ENCODE measurements at places on chromosomes 4 and X.
A peak's percentile ranks its signal among the peaks of the same experiment; 100 is the strongest.

DNA sequence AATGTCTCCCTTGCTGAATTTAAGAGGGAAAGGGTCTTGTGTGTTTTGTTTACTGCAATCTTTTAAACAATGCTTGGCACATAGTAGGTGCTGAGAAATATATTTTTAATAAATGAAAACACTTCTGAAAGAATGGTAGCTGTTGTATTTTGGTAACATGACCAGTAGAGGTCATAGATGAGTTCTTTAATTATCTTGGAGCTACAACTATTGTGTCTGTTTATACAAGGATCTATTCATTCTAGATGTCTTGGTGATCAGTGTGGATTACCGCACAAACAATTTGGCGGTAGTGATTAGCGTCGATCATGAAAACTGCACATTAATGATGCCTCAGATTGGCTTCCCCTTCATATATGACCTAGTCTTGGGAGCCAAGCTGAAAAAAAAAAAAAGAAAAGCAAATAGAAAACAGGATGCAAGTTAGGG is 21.4 kb upstream of the SCRG1 start:
- DNase-seq: no peak

DNA sequence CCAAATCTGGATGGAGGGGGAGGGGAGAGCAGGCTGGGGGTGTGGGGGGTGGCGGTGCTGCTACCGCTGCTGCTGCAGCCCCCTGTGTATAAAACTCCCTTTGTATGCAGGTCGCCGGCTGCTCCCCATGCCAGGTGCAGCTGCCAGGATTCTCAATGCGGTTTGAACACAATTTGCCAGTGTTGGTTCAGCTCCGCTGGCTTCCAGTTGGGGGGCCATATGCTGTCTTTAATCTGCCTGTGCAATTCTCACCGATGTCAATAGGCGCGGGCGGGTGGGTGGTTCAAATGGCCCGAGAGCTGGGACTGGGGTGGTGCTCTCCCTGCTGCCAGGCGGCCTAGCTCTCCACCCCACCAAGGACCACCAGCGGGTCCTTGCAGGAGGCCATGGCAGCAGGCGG is 257.6 kb downstream of the BCOR start:
- DNase-seq: no peak

DNA sequence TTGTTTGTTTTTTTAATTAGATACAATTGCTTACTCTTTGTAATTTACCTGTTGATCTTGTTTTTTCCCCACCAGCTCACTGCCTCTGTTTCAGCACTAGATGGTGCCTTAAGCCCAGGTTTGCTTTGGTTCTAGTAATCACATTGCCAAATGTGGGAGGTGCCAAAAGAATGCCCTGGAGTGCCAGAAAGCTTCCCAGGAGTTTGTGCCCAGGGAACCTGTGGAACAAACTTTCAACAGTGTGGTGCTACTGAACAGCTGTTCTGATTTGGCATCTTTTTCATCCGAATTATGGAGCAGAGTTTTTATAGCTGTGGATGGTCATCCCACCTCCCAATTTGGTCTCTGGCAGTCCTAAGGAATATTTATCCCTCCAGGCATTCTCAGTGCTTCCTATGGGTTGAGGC is 1000.7 kb downstream of the STIM2 start:
- DNase-seq: peak; percentile 81

GRCh38 chr4:40665842-40666241 is 36.2 kb upstream of the RBM47 start:
- DNase-seq: no peak

DNA sequence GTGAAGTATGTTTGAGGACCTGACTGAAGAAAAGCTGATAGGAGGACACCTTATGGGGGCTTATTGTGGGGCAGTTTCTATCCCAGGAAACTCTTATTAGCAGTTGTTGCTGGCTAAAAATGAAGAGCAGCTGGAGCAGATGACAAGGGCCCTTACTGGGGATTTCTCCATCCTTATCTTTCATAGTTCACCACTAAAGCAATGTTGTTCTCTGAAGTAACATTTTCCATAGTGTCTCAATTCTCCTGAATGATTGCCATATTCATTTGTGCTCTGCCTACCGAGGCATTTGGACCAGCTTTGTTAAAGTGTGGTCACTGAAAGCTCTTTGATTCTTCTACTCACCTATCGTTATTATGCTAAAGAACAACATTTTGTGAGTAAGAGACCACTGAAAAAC is 7.7 kb downstream of the ENOX2 start:
- DNase-seq: no peak

DNA sequence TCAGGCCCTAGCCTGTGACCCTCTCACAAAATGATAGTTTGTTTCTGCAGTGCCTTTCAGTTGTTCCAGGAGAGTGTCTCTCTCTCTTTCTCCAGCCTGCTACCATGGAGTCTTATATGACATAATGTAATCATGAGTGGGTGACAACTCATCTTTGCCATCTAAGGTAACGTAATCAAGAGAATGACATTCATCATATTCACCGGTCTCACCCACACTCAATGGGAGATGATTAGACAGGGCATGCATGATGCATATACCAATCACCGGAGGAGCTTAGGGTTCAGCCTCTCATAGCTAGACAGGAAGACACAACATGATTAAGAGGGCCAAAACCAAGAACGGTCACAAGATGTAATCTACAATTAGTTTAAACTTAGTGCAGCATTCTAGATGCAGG is 97.1 kb upstream of the FAM9B start:
- no peak for DNase-seq

DNA sequence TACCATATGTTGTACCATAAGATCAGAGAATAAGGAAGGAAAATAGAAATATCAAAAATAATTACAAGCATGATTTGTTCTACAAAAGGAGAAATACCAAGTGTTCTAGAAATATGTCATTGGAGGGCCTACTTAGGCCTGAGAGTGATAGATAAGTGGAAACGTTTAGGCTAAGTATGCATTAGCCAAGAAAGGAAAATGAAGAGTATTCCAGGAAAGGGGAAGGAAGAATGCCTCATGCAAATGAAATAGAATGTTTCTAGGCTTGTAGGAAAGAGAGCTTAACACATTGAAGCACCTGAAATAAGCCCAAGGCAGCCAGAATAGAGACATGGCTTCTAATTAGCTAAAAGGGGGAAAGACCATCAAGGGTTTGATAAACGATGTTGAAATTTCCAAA is 595.7 kb upstream of the ATOH1 start:
- no peak for DNase-seq

DNA sequence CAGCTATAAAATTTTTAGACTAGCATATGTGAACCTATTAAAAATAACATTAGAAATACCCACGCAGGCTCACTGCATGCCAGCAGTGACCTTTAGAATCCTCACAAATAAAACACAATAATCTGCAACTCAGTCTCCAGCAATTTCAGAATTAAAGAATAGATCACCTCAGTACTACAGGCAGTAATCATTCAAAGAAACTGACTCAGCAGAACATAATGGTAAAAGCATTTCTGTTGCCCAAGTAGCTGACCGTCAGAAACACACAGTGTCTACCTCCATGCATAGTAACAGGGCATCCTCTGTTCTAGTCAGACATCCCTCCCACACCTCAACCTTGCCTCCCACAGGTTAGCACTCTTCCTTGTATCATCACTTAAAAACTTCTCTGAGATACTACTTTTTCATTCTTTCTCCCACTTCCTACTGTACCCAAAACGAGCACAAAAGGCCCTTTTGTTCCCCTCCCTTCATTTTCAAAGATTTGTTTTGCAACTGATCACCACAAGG is 65.7 kb upstream of the BEND2 start:
- DNase-seq: no peak

- no peak for DNase-seq
These were observed 598.2 kb downstream of the TRIML1 start for GRCh38 chr4:188737251-188738002.

- no peak for DNase-seq
These were observed 164.1 kb upstream of the STS start for GRCh38 chrX:6983207-6983955.

DNA sequence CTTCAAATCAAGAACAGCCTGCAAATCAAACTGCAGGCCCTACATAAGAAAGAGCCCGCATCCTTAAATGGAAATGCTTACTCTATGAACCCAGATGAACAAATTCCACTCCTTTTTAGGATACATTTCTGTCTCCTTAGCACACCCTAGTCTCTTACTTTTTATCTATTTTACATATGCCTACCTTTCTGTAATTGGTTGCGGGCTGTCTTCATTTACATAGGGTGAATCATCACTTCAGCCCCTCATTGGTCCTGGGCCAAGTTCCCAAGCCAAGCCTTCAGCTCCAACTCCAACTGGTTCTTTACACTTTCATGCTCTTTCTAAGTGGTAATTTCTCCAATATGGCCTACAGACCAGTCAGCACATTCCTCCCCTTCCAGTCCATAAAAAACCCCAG is 219.3 kb downstream of the TRAM1L1 start:
- no peak for DNase-seq

GRCh38 chrX:53266914-53267313 is 14.5 kb downstream of the IQSEC2 start:
- no peak for DNase-seq

DNA sequence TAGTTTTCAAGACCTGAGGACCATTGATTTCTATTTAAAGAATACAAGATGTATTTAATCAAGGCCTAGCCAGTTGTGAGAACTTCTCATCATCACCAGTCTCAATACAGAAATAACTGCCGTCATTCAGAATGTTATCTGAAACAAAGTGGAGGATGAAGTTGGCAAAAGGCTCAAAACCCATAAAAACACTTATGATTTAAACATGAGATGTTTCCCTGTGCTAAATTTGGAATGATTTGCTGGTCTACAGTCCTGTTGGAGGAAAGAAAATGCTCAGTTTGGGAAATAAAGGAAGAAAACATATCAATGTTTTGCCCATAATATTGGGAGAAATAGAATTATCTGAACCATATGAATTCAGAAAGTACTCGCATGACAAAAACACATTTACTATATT is 192.2 kb downstream of the ADGRA3 start:
- DNase-seq: no peak

GRCh38 chrX:39002466-39002865 is 201.2 kb downstream of the MID1IP1 start:
- no peak for DNase-seq

GRCh38 chrX:20056704-20057103 is 60.0 kb downstream of the MAP7D2 start:
- DNase-seq: no peak

DNA sequence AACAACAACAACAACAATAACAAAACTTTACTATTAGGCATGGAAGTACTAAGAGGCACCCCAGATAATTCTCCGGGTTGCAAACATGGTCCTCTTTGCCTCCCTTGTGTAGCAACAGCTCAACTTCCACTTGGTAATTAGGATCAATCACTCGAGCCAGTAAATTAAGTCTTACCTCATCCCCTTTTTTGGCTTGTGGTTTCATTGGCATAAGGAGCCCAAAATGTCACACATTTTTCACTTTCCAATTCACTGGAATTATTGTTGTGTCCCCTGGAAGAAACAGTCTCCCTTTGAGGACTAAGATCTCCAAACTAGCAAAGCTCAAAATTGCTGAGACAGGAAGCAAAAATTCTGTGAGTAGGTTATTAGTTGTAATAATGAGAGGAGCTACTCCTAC is 49.2 kb upstream of the HSD17B10 start:
- no peak for DNase-seq

GRCh38 chr4:3853388-3854035 is 87.3 kb downstream of the ADRA2C start:
- peak; percentile 49 for DNase-seq

DNA sequence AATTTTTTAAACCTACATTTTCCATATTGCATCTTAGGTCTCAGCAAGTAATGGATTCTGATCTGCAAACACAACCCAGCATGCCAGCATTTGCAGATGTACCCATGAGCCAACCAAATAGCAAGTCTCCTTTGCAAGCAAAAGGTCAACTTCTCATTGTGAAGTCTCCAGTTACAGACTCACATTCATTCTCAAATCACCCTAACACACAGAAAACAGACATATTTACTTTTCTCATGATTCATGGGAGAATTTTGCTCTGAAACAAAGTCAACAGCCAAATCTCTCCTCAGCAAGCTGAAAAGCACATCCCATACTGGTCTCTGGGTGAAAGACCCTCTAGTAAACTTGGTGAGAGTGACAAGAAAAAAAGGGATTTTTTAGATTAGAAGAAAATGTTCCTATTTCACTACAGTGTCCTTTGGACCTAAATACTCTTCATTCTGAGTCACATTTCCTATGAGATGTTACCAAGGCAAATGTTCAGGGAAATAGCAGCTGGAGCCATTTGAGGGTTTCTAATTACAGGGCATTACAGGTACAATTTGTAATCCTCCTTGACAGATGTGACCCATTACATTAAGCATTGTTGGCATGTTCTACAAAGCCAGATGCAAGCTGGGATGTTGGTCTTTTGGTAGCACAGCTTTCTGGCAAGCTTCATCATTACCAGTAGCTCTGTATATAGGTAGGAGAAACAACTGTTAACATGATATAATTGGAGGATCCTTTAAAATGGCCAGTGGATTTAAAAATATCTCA is 383.3 kb downstream of the SMARCA1 start:
- DNase-seq: no peak

DNA sequence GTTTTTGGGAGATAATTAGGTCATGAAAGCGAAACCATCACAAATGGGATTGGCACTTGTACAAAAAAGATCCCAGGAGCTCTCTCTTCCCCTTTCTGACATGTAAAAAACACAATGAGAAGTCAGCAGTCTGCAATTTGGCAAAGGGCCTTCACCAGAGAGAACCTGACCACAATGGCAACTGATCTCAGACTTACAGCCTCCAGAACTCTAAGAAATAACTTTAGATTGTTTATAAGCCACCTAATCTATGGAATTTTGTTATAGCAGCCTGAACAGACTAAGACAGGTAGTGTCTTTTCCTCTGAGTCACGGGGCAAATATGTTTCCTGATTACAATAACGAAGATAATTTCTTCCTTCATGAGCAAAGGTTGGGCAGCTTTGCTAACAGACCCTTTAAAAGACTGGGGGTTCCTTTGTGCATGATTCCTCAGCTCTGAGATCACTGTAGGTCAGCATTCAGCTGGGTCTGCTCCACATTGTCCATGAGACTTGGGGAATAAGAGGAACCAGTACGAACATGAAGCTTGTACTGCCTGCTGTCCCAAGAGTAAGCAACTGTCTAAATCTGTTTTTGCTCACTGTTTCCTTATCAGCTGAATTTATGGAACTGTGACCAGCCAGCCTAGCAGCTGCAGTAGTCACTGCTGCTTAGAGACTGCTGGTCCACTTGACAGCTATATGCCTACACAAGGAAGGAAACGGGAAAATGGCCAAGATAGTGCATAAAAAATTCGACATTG is 191.6 kb downstream of the ANAPC10 start:
- no peak for DNase-seq

- no peak for DNase-seq
These were observed 2252.9 kb upstream of the AGA start for GRCh38 chr4:179695175-179695574.

DNA sequence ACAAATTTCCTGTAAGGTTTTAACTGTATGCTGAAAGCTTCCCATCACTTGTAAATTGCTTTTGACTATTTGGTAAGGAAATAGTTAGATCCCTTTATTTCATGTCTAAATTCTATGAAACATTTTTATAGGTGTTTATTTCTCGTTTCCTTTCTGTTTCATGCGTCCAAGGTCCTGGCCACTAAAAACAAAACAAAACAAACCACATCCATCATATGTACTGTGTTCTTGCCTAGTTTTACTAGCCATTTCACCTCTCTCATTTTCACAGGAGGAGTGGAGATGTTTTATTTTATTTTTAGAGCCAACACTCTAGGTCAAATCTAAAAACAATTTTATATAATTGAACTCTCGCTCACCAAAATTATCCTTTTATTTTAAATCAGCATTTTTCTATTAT is 375.2 kb upstream of the CTSO start:
- DNase-seq: no peak

All from endodermal cell (in vitro differentiated cells).